ENCODE measurements at places on chromosomes 5 and 9. TPM values are rescaled to one million over a fixed set of nuclear protein-coding genes. Genes with fewer than 3 reads are reported as not detected.

GRCh38 chr5:55236800-55237199 is 3.4 kb upstream of the CCNO start:
- DNase-seq = no peak

- no peak for DNase-seq
These were observed 72.5 kb downstream of the RXRA start for GRCh38 chr9:134398756-134399155.

DNA sequence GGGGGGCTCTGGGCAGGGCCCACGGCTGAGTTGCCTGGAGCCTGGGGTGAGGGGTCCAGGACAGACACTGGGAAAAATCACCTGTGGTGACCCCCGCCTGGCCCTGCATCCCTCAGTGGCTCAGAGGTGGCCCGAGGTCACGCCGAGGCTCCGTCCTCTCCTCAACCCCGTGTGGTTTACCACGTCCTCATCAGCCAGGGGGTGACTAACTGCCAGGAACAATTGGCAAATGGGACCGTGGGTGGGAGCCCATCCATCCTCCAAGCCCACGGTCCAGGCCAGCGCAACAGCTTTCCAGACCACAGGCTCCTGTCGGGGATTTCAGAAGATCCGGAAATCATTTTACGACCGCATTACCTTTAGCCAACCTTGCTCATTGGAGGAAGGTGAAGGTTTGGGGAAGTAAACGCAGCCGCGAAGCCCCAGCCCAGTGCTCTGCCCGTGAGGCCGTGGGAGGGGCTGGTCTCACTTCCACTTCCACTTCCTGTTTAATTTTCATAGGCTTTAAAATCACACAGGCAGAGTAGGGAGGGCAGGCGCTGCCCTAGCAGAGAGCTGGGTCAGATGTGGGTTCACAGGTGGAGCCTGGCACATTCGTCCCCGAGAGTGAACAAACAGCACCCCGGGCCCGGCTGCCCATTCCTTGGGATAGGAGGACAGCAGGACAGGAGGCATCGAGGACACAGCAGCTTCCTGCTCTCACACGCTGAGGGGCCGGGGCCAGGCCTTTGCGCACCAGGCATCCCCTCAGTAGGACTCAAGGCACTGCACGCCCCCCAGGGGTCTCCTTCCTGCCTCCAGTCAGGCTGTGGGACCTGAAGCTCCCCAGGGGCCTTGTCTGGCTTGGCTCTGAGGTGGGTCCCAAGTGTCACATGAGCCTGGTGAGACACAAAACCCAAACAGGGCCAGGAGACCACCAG is 19.8 kb upstream of the SLC9A3 start:
- DNase-seq = no peak

DNA sequence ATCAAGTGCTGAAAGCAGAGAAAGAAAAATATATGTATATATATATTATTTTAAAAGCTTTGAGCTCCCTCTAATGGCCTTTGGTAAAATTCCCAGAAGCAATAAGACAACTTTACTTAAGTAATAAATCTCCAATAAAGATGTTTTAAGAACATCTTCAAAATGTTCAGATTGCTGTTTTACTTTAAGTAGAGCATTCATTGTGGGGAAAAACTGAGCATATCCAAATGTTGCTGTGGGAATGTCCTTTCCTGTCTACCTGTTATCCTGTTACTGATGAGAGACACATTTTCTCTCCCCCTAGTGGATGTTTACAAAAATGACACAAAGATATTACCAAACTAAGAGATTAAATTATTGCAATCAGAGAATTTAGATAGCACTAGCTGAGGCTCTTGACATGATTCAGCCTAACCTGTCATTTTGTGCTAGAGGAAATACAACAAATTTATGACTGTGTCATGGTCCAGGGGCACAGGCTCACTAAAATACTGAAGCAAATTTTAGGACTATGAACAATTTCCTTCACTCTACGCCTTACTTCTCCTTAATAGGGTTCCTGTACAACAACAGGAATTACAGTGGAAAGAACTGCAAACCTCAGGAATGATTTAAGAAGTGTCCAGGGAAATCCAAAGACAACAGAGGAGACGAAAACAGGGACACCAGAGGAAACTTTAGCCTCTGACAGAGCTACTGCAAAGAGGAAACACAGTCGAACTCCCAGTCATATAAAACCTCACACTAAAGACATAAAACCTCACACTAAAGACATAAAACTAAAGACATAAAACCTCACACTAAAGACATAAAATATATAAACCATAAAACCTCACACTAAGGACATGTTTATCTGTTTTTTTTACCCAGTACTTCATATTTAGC is 24.3 kb upstream of the PRRC1 start:
- peak; percentile 72 for DNase-seq

C5 gene
- total RNA-seq = 2.4 TPM

CER1 gene
- not detected for total RNA-seq

FAM221B gene
- total RNA-seq = not detected

PCDHGA6 gene
- 5.4 TPM for total RNA-seq

PCDHA7 gene
- total RNA-seq = not detected

SPINK6 gene
- total RNA-seq = not detected
